MG63 (cell line): ENCODE measurements at places on chromosomes 4 and X. TPM values are rescaled to one million over a fixed set of nuclear protein-coding genes. Genes with fewer than 3 reads are reported as not detected.

- DNase-seq = peak; percentile 9
These were observed 27.8 kb upstream of the PSAPL1 start for GRCh38 chr4:7462509-7462971.

- peak; percentile 24 for DNase-seq
These were observed 11.6 kb downstream of the SMIM20 start for GRCh38 chr4:25925486-25926201.

- DNase-seq = no peak
These were observed 131.9 kb upstream of the MSX1 start for GRCh38 chr4:4727536-4727935.

DNA sequence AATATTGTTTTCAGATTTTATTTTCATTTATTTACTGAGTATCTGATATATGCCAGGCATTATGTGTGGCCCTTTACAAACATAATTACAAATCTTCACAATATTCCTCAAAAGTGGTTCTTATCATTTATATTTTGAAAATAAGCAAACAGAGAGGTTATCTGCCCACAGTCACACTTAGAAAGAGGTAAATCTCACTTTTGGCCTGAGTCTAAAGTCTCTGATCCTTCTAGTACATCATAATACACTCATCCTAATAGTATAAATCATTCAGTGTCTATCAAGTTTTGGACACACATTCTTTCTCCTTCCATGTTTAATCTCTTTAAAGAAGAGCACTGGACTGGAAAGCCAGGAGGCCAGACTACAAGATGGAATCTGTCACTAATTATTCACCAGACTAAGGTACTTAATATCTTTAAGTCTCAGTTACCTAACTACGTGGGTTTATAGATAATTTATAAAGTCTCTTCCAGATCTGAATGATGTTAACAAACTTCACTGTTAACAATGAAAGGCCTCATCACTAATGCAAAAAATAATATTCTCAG, 281.3 kb downstream of the PPP3CA start:
- no peak for DNase-seq

The XK gene
- total RNA-seq = 0.53 and 1.3 TPM in 2 replicates

GRCh38 chr4:2962614-2963174, 512 bp downstream of the NOP14 start:
- DNase-seq = peak; percentile 35

- no peak for DNase-seq
These were observed 62.8 kb downstream of the RWDD4 start for GRCh38 chr4:183596067-183596757.

The SEPSECS gene
- total RNA-seq = 3.0 and 3.6 TPM in 2 replicates

- DNase-seq = peak; percentile 56
These were observed 35.9 kb downstream of the ETDC start for GRCh38 chrX:135345107-135345589.

The MAOB gene
- total RNA-seq = 0.30 TPM in 1 of 2 replicates, not detected in the other
